ENCODE measurements at places on chromosomes 4 and X.
A peak's percentile ranks its signal among the peaks of the same experiment; 100 is the strongest.

GRCh38 chrX:21376636-21377035, 2.4 kb downstream of the CNKSR2 start:
- no peak for DNase-seq

DNA sequence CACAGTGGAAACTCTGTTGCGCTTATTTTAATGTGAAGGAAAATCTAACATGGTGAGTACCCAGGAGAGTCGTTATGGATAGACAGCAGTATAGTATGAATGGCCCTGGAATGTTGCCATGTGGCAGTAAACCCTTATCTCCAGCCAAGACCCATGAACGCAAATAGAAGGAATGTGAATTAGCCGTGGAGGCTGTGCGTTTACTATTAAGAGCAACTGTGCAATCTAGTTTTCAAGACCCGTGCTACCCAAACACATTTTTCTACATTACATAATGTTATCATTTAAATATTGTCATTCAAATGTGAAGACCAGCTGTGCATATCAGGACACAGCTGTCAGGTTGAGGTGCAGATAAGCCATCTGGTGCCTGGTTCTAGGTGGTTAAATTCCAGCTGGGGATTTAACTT, 13.3 kb upstream of the AGA start:
- DNase-seq: peak; percentile 8

GRCh38 chr4:89226665-89227574, 80.7 kb downstream of the GPRIN3 start:
- peak; percentile 79 for DNase-seq

DNA sequence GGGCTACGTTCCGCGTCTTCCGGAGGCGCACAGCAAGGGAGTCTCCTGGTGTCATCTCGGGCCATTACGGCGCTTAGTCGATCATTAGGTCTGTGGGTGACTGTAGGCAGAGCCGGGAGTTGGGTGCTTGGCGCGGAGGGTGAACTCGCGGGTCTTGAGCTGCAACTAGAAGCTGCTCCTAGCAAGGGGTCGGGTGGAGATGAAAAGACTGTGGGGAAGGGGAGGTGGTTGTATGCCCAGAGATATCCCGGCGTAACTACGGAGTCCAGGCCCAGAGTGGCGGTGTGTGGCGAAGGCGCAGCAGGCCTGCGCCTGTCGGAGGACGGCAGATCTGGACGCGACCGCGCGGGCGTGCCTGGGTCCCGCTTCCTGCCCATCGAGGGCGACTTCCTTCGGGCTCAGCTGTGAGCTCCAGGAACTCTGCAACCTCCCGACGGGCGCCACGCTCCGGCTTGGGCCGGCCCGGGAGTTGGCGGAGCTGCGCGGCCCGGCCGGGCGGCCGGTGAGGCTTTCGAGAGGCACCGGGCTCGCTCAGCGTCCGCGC, 2.7 kb upstream of the NKX3-2 start:
- DNase-seq: no peak

DNA sequence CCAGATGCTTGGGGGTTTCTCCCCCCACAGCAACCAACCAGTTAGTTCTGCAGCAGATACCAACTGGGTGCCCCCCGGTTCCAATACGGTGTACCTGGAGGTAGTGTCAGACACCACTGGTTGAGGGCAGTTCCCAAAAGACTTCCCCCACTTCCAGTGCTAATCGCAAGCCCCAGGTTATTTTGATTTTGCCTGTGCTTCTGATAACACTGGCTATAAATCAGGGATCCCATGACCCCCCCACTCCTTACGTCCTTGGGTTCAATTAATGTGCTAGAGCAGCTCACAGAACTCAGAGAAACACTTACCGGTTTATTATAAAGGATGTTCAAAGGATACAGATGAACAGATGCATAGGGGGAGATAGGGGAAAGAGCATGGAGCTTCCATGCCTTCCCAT, 5.5 kb downstream of the CLCN3 start:
- DNase-seq: no peak

DNA sequence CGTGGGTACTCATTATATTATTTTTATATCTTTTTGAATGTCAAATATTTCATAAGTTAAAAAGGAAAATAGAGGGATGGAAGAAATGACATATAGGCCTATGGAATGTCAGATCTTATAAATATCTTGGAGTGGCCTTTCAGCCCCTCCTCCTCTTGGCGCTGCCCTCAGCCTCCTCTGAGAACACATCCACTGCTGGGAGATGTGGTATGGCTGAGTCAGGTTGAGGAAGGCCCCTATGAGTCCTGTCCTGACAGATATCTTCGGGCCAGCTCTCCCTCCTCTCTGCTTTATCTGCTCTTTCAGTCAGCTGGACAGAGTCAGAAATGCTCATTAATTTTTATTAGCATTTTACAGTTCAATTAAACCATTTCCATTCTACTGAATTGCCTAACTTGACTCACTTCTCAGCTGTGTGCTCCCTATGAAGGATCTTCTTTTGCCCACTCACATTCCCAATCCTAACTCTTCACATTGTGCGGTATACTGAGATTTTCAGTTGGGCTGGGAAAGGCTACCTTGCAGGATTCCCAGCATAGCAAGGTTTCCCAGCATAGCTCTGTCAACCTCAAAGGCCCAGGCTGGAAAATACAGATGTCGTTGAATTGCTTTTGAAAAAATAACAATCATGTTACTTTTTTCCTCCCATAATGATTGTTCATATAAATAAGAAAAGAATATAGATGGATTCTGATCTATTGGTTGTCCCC, 128.0 kb downstream of the ARHGEF9 start:
- DNase-seq: peak; percentile 72

Measured in fibroblast of mammary gland (primary cell).